DMS 273 treated with DMSO at 0.1 percent for 48 hours (cell line): ENCODE measurements at places on chromosomes 5 and 9.

DNA sequence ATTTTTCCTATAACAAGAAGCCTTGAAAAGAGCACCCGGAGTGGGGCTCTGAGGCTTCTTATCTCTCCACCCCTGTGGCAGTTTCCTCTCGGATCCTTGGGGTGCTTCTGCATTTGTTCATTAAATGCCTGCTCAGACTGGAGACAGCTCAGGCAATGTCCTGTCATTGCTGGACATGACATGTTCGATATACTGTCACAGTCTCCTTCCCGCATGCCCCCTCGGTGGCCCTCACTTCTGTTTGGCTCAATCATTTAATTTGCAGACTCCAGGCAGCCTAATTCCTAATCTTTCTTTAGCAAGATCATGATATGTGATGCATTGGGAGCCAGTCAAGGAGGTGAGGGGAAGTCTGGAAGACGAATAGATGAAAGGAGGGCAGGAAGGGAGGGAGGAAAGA, 37.5 kb upstream of the CPEB4 start:
- DNase-seq = no peak

DNA sequence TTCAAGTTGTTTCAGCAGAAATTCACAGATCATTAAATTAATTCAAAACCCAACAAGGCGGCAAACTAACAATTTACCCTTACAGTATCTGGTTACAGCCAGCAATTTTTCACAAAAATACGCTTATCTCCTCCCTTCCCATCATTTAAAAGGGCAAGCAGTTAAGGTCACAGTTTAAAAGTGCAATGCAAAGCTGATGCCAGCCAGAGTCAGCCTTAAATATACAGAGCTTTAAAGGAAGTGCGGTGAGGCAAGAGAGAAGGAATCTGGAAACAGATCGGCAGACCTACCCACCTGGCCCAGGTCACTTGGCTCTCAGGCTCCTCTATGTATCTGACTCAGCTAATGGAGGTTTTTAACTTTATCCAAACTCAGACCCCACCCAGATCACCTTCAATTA, 31.0 kb downstream of the EPB41L4A start:
- DNase-seq = no peak

- DNase-seq = no peak
Observed at GRCh38 chr9:29796291-29796952, 2223.1 kb upstream of the C9orf72 start.

DNA sequence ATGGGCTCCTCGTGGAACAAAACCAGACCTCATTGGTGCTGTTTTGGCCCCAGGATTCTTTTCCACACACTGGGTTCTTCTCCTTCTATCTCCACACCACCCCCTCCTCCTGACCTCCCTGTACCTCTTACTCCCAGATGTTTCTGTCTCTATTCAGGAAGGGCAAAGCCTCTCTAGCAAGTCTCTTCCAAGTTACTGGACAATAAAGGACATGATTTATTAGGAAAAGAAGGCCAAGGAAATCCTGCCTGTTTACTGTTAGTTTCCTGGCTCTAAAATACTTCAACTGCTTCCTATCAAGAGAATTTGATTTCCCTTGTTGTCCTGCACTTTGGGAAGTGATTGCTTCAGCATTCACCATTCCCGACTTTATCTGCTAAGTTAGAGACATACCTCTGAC, 262.0 kb downstream of the SAXO1 start:
- DNase-seq = no peak

DNA sequence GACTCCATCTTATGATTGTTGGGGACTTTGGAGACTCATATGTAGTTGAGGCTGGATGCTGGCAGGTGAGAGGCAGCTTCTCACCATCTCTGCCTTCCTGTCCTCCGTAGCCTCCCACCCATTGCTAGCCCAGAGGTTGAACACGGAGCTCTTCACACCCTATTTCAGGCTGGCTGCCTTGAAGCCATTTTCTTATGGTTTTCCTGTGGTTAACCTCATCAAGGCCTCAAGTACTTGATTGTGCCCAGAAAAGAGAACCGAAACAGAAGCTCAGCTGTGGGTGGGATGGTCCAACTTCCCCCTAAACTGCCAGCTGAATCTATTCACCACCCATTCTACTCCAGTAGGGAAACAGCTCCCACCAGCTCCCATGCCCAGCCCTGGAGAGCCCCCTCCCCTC, 102.9 kb downstream of the LIFR start:
- no peak for DNase-seq

- DNase-seq = no peak
Observed at GRCh38 chr5:143701493-143701892, 110.5 kb upstream of the HMHB1 start.

GRCh38 chr5:121239951-121240350, 611.7 kb upstream of the FTMT start:
- DNase-seq = no peak

- DNase-seq = no peak
Observed at GRCh38 chr9:71703172-71703872, 65.0 kb downstream of the CEMIP2 start.

DNA sequence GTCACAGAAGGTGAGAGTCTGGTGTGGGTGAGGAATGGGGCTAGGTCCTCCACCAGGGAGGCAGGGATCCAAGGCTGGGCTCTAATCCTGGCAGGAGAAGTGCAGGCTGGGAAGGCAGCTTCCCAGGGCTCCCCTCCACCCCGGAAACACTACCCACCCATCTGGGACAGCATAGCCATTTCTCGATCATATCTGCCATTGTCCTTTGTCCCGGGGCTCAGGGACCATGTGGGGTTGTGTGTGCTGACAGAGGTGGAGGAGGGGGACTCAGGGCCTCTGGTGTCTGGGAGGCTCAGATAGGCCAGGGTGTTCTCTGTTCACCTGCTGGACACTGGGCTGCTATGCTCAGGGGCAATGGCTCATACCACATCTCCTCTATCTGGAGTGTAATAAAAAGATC, 32.2 kb upstream of the STRBP start:
- no peak for DNase-seq

DNA sequence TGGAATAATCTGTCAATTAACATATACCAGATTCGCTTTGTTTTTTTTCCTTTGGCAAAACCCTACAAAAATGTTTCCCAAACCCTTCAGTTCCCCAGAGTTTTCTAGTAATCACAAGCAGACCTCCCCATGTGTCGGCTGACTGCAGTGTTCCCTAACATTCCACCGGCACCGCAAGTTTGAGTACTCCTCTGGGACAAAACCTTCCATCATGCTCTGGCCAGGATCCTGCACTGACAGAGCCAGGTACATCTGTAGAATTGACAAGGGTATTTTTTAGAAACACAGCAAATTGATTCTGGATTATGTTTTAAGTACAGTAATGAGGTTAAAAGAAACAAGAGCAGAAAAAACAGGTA, 174.7 kb downstream of the GAS1 start:
- no peak for DNase-seq

GRCh38 chr9:134285215-134285845, 40.9 kb upstream of the RXRA start:
- no peak for DNase-seq

GRCh38 chr5:107306594-107306993, 364.1 kb downstream of the EFNA5 start:
- DNase-seq = no peak

DNA sequence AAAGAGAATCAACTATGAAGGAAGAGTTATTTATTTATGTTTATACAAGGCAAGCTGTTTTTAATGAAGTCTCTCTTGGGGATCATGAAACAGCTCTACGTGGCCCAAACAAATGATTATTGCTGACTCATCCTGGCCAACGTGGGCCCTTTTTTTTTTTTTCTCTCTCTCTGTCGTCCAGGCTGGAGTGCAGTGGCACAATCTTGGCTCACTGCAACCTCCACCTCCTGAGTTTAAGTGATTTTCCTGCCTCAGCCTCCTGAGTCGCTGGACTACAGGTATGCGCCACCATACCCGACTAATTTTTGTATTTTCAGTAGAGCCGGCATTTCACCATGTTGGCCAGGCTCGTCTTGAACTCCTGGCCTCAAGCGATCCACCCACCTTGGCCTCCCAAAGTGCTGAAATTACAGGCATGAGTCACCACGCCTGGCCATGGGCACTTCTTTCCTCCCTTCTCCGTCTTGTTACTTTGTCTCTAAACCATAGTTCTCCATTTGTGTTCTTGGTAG, 98.3 kb downstream of the BASP1 start:
- DNase-seq = no peak

DNA sequence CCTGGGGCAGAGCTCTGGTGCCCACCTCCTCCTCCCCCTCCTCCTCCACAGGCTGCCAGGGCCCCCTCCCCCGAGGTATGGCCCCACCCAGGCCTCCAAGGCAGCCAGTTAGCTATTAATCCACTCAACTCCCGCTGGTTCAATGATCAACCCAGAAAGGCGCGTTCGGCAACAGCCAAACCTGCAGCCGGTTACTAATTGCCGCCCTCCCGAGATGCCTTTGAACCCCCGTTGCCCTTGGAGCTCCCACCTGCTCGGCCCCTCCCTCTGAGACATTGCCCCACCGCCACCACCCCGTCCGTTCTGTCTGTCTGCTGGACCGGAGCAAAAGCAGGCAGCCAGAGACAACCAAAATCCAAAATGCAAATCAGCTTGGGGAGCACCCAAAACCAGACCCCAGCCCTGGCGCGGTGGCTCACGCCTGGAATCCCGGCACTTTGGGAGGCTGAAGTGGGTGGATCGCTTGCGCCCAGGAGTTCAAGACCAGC, 25.8 kb downstream of the NOTCH1 start:
- no peak for DNase-seq

DNA sequence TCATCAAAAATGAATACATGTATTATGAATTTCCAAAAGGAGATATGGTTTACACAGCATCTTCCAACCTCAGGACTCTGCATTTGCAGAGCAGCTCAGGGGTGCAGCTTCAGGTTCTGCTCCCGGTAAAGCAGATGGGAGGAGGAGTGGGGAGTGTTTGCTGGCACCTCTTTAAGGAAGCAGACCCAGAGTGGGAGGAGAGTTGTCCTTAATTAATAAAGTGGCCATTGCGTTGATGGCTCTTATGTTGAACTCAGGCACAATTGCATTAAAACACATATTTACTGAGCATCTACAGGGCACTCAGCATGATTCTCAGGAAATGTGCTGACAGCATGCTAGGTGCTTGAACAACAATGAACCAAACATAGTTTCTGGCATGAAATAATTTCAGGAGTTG, 121.0 kb downstream of the PDZD2 start:
- no peak for DNase-seq

DNA sequence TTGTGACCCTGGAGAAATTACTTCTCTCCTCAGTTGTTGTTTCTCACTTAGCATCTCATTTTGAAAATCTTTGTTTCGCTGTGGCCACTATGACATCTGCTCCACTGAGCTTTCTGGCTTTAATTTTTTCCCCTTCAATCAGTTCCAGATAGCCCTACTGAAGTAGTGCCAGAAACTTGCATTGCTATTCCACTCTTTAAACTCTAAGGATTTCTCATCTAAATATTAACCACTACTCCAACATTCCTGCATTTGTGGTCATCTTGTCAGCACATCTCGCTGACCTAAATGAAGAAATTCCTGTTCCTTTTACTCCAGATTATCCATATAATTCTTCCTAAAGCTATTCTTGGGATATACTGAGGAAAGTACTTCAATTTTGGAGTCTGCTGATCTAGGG, 15.3 kb upstream of the NOL6 start:
- no peak for DNase-seq

- DNase-seq = no peak
Observed at GRCh38 chr5:34697308-34698108, 41.4 kb downstream of the RAI14 start.

- DNase-seq = no peak
Observed at GRCh38 chr5:76379316-76379715, 23.8 kb upstream of the IQGAP2 start.
